Activated naive CD8-positive, alpha-beta T cell treated with anti-CD3 and anti-CD28 coated beads, Interleukin-2, amount 10 ng/mL, durations not matched to agents 7 days and 5 days (primary cell): ENCODE measurements at places on chromosomes 1 and 21.

GRCh38 chr1:44035726-44036408, 4.6 kb upstream of the SLC6A9 start:
- H3K27ac ChIP-seq, result no peak overlapping the region
- H3K36me3 ChIP-seq, result no peaks in the 10 kb centered on the region
- DNase-seq, result no peak
- H3K4me1 ChIP-seq, result peaks cover 4% of the 10 kb centered on the region
- no peak overlapping the region for H3K4me3 ChIP-seq

- no peak for DNase-seq
- H3K4me3 ChIP-seq, result no peak overlapping the region
- H3K36me3 ChIP-seq, result no peaks in the 10 kb centered on the region
- peaks cover 17% of the 10 kb centered on the region for H3K27me3 ChIP-seq
Observed at GRCh38 chr1:6726253-6726652, 24.6 kb upstream of the DNAJC11 start.

- H3K4me3 ChIP-seq, result peak overlapping the region; percentile 56
- H3K4me1 ChIP-seq, result peaks cover 3% of the 10 kb centered on the region
- DNase-seq, result peak; percentile 10
- H3K27ac ChIP-seq, result peak overlapping the region; percentile 69
- H3K36me3 ChIP-seq, result peaks cover 2% of the 10 kb centered on the region
Observed at GRCh38 chr1:5667513-5668325, 324.5 kb downstream of the NPHP4 start.

DNA sequence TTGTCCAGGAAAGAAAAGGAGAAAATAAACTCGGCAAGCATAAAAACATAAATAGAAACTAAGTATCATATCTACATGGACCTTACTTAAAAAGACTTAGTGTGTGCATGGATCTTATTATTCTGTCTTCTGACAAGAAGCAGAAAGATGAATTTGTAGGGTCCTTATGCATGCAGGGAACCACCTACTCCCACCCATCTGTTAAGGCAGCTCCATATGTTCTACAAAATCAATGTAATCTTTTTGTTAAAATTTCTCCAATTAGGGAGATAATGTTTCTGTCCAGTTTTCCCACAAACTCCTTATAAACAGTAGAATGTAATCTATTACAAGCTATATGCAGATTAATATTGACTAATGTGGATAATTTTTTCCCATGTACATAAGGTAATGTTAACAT, 13.9 kb upstream of the PTPN14 start:
- no peaks in the 10 kb centered on the region for H3K36me3 ChIP-seq
- H3K27me3 ChIP-seq, result peaks cover 22% of the 10 kb centered on the region
- DNase-seq, result no peak
- no peak overlapping the region for H3K4me3 ChIP-seq

DNA sequence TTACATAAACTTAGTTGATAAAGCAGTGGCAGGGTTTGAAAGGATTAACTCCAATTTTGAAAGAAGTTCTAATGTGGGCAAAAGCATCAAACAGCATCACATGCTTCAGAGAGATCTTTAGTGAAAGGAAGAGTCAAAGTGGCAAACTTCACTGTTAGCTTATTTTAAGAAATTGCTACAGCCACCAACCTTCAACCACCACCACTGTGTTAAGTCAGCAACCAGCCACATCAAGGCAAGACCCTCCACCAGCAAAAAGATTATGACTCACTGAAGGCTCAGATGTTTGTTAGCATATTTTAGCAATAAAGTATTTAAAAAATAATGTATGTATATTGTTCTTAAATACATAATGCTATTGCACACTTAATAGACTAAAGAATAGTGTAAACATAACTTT, 21.3 kb upstream of the MAGI3 start:
- H3K4me3 ChIP-seq, result no peak overlapping the region
- DNase-seq, result no peak
- H3K36me3 ChIP-seq, result no peaks in the 10 kb centered on the region

DNA sequence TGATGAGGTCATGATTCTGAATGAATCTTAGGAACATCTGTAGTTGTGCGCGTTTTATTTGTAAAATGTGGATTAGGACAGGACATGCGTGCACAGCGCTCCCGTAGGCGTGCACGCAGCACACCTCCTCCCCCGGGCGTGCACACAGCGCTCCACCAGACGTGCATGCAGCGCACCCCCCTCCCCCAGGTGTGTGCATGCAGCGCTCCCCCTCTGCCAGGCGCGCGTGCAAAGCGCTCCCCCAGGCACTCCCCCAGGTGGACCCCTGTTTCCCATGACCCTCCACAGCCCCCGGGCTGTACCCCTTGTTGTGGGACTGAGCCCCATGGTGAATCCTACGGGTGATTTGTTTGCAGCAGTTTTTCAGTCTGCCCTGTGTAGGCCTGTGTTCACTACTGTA, 61.6 kb downstream of the S100B start:
- no peaks in the 10 kb centered on the region for H3K27me3 ChIP-seq
- no peak overlapping the region for H3K27ac ChIP-seq
- DNase-seq, result no peak
- H3K4me1 ChIP-seq, result peaks cover 13% of the 10 kb centered on the region

- H3K4me3 ChIP-seq, result no peak overlapping the region
- peaks cover 3% of the 10 kb centered on the region for H3K4me1 ChIP-seq
- DNase-seq, result no peak
- no peaks in the 10 kb centered on the region for H3K27me3 ChIP-seq
- no peaks in the 10 kb centered on the region for H3K36me3 ChIP-seq
Observed at GRCh38 chr1:10599194-10599861, 124.6 kb downstream of the PEX14 start.

DNA sequence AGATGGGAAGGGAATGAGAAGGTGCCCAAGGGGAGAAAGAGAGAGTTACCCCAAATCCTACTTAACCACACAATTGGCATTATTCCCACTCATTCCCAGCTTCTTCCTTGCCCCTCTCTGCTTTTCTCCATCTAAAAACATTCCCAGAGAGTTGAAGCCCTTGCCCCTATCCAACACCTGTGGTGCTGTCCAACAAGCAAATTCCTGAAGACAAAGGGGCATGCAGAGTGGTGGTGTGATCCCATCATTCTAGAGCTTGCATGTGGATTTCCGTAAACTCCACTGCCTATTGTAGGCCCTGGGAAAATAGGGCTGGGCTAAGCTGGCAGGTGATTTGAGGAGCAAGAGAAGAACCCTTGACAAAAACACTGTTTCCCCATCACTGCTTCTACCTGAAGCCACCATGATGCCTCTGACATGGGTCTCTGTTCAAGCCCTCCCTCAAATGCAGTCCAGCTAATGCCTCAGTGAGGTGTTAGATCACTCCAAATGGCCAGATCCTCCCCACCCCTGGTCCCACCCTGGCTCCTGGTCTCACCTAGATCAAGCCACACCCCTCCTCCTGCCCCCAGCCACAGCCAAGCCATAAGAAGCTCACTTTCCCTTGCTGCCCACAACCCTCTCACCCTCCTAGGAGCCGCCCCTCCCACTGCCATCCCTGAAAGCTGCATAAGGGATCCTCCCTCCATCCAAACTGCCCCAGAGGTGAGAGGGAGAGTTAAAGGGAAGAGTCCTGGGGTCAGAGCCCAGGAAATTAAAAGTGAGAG, 29.5 kb downstream of the SYT2 start:
- no peak overlapping the region for H3K27ac ChIP-seq
- no peak overlapping the region for H3K4me3 ChIP-seq
- H3K27me3 ChIP-seq, result peaks cover 26% of the 10 kb centered on the region
- H3K4me1 ChIP-seq, result no peaks in the 10 kb centered on the region
- H3K36me3 ChIP-seq, result no peaks in the 10 kb centered on the region

- no peaks in the 10 kb centered on the region for H3K36me3 ChIP-seq
- no peak overlapping the region for H3K27ac ChIP-seq
- DNase-seq, result no peak
- H3K27me3 ChIP-seq, result peaks cover 9% of the 10 kb centered on the region
- peaks cover 18% of the 10 kb centered on the region for H3K4me1 ChIP-seq
Observed at GRCh38 chr1:41245659-41246058, 3.6 kb upstream of the SCMH1 start.
